RWPE2 (cell line): ENCODE measurements at places on chromosomes 2 and 18.

DNA sequence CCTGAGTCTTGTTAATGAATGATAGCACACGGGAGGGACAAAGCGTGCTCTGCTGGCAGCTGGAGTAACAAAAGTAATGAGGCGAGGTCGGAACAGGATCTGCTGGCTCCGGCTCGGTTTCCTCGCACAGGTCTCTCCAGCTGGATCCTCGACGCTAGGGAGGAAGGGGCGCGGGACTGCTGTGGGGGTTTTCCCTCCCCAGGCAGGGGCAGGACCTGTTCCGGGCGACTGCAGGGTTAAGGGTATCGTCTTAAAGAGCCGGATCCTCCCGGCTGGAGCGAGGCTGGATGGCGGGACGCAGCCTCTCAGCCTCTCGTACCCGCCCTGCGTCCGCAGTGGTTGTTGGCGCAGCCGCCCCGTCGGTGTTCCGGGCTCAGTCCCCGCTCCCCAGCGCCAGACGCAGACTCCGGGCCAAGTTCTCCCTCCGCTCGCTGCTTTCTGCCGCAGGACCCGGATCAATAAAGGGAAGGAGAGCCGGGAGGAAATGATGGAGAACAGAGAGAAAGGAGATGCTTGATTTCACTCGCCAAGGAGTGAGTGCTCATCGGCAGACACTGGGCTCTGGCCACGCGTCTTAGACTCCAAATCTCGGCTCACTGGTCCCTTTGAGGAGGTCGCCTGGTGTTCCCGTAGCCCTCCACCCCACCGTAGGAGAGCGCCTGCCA lies 1.1 kb upstream of the LIPG start:
- no peak for DNase-seq

- no peak for DNase-seq
Measured at GRCh38 chr2:75608684-75609333, 37.8 kb upstream of the MRPL19 start.

- DNase-seq: no peak
Measured at GRCh38 chr2:191158747-191159146, 8.0 kb upstream of the STAT4 start.

DNA sequence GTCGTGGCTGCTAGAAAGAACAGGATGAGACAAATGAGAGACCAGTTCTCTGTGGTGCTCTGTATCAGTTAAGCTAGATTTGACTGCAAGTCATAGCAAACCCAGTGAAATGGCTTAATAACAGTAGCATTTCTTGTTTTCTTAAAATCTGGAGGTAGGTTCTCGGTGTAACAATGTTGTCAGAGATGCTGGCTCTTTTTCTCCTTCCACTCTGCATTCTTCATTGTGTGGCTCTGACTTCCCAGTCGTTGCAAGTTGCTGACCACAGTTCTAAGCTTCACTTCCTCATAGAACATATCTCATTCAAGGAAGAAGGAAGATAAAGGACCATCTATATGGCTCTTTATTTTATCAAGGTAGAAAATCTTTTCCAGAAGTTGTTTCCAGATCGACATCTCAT lies 7.9 kb upstream of the CKAP2L start:
- no peak for DNase-seq

DNA sequence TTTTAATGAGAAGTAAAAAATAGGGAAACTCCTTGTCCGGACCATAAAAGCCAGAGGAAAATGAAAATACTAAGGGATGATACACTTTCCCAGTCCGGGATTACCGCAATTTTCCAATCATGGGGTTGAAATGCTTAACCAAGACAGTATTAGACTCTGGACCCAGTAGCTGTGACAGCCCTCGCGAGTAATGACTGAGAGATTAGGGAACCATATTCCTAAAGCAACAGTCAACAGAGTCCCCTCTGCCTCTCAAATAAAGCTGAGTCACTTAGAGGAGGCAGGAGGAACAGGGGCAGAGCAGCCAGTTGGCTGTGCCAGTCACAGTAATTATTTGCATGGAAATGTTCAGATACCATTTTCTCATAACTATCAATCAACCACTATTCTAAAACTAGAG lies 34.8 kb downstream of the GPATCH11 start:
- no peak for DNase-seq

DNA sequence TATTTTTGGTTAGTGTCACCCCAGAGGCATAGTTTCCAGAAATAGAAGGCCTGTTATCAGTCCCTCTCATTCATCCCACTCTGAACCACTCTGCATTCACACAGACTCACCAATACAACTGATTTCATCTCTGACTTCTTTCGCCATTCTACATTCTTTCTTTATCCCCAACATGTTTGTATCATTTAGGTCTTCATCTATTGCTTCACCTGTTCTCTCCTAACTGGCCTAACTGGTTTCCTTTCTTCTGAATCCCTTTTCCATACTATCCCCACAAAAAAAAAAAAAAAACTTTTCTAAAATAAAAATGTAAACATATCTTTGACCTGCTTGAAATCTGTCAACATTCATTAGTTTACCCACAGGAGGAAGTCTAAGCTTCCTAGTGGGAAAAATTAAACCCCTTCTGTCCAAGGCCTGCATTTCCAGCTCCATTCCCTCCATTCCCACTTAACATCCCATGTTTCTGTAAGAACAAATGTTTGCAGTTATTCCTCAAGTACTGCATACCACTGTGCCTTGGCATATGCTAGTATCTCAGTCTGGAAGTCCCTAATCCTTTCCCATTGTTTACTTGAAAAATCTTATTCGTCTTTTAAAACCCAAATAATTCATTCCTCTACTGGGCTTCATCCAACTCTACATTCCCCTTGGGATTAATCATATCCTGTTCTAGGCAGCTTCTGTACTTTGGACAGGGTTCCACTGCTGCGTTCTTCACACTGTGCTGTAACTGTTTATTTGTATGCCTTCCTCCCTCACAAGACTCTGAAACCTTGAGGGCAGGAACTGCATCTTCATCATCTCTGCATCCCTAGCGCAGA lies 68.5 kb downstream of the FIGN start:
- DNase-seq: no peak

DNA sequence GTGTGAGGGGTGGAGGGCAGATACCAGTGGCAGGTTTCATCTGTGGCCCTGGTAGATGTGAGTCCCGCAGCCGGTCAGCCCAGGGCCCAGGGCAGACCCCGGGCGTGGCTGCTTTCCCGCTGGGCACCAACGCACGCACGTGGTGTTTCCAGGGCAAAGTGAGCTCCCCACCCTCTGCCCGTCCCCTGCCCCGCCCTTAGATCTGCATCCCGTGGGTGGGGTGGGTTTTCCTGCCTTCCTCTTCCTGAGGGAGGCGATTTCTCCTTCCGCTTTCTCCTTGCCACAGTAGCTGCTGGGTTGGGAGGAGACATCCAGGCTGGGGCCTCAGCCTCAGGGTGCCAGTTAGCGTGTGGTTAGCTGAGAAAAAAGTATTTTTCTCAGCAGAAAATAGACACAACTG lies 49.6 kb downstream of the ODC1 start:
- no peak for DNase-seq

GRCh38 chr18:22110461-22110924 lies 58.9 kb upstream of the GATA6 start:
- no peak for DNase-seq

- no peak for DNase-seq
Measured at GRCh38 chr2:100980046-100980445, 22.0 kb upstream of the RPL31 start.

GRCh38 chr2:231521443-231521842 lies 8.8 kb downstream of the NMUR1 start:
- DNase-seq: no peak

- DNase-seq: no peak
Measured at GRCh38 chr2:138602166-138602460, 100.5 kb downstream of the SPOPL start.

GRCh38 chr2:181546086-181546485 lies 88.9 kb downstream of the ITGA4 start:
- DNase-seq: no peak

DNA sequence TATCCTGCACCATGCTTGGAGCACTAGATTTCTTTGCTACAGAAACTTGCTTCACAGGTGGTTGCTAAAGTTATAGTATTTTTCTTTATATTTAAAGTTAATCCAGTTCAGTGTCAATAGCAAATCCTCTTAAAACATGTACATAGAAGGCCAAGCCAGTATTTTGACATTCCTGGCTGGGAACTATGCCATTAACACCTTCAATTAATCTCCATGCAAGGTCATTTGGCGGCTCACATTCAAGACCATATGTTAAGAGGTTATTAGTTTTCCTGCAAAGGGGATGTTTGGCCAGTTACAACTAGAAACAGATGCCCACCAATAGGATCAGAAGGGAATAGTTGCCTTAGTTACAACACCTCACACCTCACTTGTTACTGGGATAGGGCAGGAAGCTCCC lies 261.3 kb upstream of the MEIS1 start:
- no peak for DNase-seq

DNA sequence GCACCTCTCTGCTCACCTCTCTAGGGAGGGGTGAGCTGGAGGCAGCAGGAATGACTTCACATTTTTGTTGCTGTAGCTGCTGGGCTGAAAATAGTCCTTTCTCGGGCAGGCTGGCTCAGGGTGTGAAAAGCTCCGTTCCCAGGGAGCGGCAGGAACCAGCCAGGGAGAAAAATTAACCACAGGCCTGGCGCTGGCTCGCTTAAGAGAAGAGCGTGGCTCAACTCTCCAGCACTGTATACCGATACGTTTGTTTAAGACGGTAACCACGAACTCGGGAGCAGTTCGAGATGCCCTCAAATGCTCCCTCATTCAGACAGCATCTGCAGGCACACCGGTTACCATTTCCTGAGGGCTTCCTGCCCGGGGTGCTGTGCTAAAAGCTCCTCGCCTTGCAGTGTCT lies 129.6 kb downstream of the CELF4 start:
- no peak for DNase-seq

DNA sequence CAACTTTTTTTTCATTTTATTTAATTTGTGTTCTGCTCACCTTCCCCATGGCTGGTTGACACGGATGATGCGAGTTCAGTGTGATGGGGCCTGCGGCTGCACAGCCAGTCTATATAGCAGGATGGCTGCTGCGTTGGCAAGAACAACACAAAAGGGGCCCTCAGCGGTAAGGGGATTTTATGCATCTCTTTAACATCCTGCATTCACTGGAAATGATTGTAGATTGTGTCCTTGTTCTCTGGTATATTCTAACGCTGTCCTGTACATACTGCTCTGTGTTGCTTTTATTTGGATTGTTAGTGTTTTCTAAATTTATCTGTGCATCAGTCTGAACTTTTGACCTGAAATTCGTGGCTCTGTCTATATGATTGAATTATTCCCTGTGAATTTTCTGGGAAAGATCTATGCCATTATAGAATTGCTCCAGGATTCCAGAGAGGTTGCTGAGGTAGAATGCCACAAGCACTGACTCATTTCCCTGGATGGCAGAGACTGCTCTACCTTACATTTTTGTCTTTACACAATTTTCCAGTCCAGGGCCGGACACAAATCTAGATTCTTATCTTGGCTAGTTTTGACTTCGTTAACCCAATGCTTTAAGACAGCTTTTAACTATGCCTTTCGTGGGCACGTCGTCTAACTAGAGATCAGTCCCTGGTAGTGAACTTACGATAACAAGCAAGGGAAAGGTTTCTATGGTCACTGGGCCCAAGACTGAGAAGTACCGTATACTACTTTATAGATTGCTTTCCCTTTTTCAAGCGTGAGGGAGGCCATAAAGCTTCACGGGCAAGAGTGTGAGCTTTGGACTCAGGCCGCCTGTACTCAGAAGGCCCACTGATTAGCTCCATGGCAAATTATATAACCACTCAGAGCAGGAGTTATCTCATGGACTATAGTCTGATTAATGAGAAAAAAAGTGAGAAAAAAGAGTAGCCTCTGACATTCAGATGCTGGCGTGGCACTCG lies at the start of gene CRYGC:
Gene CRYGC (minus strand): TSS at position 85 of the 968 bp plus-strand sequence. CDS start 36 bp downstream, at position 49.
- no peak for DNase-seq

DNA sequence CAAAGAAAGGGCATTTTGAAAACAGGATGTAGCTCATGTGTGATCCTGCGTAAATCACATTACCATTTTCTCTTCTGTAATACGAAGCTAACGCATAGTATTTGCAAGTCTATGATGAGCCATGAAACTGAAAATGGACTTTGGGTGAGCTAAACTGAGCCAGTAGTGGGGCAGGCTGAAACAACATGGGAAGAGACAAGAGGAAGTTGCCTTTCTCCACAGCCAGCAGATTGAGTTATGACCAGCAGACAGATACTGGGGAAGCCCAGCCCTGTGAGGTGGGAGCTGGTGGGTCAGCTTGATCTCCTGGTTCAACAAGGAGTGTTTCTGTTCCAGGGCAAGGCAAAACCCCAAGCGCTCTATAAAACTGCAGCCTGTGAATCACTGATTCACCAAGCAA lies 11.8 kb downstream of the CYRIA start:
- DNase-seq: no peak

- DNase-seq: no peak
Measured at GRCh38 chr2:73068147-73068546, 3.4 kb downstream of the SFXN5 start.

GRCh38 chr2:121489284-121489683 lies 41.4 kb upstream of the RNU4ATAC start:
- DNase-seq: no peak

DNA sequence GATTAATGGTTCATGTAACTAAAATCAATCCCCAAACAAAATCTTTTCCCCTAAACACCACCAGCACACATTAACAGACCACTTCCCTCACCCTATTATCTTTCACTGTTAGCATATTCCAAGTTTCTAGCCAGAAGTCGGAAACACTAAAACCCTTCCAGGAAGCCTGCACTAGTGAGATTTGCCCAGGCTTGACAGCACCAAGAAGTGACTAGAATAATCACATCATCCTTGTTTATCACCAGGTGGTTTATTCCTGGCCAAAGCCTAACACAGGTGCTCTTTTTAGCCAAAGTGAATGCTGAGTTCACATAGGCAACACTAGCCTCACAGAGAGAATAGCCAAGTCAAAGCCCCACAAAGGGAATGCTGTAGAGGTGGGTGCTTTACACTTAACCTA lies 221.2 kb upstream of the HNRNPA3 start:
- DNase-seq: no peak

DNA sequence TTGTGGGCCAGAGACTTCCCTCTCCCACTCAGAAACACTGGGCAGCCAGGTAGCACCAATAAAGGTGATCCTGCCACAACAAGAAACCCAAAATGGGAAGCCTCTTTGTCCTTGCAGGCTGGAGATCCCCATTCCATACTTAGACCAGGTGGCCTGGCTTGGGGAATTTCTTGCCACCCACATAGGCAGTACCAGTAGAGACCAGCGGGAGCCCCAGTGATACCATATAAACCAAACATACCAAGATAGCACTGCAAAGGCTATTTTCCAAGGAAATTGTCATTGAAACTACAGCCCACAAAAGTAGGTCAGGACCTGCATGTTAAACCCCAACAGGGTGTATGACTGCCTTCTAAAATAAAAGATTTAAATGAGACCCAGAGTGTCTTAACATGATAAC lies 171.6 kb downstream of the DIS3L2 start:
- no peak for DNase-seq

DNA sequence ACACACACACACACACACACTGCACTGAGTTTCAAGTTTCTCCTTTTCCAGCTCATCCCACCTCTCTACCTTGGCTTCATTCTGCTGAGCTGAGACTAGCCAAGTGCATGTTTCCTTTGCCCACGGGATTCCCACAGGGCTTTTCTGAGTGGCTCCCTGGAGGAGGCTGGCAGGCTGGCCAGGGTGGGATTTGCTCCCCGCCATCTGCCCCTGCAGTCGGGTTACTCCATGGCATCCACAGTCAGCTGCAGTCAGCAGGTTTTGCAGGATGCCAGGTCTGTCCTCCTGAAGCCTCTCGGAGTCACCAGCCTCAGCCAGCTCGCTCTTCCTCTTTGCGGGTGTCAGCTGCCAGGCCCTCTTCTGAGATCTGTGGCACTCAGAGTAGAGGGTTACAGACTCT lies 783.7 kb upstream of the SOX11 start:
- DNase-seq: no peak
